Skin of body (tissue), 3 donors: ENCODE measurements at places on chromosomes 7 and 10. TPM values are rescaled to one million over a fixed set of nuclear protein-coding genes. Genes with fewer than 3 reads are reported as not detected.

DNA sequence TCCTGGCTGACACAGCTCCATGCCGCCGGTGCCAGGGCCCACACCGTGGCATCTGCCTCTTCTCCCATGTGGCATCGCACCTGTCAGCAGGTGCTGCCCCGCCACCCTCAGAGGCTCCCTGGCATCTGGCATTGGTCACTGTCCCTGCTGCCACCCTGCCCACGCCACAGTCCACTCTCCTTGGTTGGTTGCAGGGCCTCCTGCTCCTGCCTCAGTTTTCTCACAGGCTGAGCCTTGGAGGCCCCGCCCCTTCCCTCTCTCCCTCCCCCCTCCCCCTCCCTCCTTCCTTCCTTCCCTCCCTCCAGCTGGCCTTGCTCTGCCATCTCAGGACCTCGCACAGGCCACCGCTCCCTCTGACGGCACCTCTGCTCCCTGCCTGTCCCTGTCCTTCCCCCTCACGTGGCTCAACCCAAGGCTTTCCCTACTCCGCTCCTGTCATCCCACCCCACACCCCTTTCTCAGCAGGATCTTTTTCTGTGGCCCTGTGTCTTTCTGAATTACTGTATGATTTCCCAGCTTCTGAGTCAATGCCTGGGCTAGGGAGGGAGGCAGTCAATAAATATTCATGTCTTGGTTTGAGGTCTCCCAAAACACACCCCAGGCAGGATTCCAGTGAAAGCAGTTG, 87.4 kb downstream of the INPP5A start:
- DNase-seq = no peak

DNA sequence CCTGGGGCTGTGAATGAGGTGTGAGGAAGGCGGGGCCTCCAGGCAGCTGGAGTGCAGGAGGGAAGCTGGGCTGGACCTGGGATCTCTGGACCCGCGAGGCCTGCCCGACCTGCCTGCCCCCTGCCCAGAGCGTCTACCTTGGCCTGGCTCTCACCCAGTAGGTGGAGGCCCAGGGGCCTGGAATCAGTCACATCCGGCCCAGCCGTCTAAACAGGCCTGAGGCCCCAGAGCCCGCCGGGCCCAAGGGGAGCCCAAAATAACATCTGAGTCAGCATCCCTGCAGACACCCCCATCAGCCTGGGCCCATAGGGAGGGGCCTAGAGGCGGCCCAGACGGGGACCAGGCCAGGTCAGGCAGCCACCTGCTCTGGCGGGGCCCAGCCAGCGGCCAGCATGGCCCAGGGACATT, 15.1 kb upstream of the ELN start:
- DNase-seq = no peak

GRCh38 chr10:9076066-9076465, 1021.6 kb downstream of the GATA3 start:
- no peak for DNase-seq

GRCh38 chr7:21869785-21870402, 75.8 kb downstream of the CDCA7L start:
- no peak for DNase-seq

GRCh38 chr10:63005246-63005645, 127.9 kb upstream of the NRBF2 start:
- DNase-seq = no peak

DNA sequence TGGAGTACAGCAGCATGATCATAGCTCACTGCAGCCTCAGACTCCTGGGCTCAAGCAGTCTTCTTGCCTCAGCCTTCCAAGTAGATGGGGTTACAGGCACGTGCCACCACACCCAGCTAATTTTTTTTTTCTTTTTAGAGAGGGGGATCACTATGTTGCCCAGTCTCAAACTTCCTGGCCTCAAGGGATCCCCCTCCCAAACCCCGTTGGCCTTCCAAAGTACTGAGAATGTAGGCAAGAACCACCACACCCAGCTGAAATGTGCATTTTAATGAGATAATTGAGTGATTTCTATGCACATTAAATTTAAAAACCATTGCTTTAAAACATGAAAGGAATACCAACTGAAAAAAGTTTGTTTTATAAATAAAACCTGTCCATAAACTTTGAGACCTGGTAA, 25.6 kb downstream of the MARCHF5 start:
- no peak for DNase-seq

- no peak for DNase-seq
Observed at GRCh38 chr7:78125884-78126283, 327.3 kb downstream of the PHTF2 start.

GRCh38 chr10:121078672-121079102, 227.5 kb downstream of the WDR11 start:
- peak; percentile 20 for DNase-seq

DNA sequence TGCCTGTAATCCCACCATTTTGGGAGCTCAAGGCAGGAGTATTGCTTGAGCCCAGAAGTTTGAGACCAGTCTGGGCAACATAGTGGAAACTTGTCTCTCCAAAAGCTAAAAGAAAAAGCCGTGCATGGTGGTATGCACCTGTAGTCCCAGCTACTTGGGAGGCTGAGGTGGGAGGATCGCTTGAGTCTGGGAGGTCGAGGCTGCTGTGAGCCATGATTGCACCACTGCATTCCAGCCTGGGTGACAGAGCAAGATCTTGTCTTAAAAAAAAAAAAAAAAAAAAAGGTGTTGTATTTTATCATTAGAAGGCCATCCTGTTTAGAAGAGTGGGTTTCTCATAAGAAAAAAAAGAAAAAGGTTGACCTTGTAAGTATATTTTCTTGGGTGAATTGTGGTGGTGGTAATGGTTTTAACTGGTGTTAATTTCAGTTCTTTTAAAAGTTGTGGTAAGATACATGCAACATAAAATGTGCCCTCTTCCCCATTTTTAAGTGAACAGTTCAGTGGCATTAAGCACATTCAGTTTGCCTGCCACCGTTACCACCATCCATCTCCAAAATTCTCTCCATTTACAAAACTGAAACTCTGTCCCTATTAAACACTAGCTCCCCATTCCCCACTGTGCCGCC, 34.7 kb downstream of the GRIFIN start:
- no peak for DNase-seq

DNA sequence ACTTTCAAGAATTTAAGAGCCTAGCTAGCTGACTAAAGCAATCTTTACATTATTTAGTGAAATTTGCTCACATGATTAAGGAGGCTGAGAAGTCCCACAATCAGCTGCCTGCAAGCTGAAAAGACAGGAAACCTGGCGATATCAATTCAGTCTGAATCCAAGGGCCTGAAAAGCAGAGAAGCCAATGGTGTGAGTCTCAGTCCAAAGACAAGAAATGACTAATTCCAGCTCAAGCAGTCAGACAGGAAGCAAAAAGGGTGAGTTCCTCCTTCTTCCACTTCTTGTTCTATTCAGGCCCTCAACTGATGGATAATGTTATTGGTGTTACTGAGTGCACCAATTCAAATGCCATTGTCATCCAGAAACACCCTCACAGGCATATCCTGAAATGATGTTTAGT, 1231.6 kb upstream of the CELF2 start:
- DNase-seq = no peak

DNA sequence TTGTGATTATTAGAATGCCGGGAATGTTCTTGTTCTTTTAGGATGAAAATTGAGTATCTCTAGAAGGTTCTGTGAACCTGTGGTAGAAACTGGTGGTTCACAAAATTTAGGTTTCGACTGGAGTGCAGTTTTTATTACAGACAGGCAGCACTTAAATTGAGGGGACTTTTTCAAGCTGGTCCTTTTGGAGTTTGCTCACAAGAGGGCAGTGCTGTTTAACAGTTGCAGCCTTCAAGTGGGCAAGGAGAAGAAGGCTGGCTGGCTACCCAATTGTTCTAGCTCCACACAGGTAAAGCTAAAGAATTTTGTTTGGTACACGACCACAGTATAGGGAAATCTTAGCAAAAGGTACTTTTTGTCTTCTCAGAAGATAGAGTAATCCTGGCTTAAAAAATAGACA, 233.6 kb downstream of the SNX13 start:
- no peak for DNase-seq

DNA sequence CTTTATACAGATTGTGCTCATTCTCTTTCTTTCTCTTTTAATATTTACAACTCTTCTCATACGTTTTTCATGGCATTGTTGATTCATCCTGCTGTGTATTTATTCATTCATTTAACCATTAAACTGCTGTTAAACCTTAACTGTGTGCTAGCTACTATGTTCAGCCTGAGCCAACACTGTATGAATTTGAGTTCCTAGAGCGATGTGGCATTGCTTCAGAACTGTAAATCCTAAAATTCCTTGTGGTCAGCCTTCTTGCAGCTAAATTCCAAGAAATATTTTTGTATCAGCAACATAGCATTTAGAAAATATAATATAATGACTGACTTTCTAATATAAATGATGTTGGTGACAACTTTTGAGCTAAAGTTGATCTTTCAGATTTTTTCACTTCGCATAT, 184.7 kb upstream of the FZD1 start:
- DNase-seq = peak; percentile 6

- no peak for DNase-seq
Observed at GRCh38 chr7:36887233-36887632, 162.9 kb upstream of the AOAH start.

DNA sequence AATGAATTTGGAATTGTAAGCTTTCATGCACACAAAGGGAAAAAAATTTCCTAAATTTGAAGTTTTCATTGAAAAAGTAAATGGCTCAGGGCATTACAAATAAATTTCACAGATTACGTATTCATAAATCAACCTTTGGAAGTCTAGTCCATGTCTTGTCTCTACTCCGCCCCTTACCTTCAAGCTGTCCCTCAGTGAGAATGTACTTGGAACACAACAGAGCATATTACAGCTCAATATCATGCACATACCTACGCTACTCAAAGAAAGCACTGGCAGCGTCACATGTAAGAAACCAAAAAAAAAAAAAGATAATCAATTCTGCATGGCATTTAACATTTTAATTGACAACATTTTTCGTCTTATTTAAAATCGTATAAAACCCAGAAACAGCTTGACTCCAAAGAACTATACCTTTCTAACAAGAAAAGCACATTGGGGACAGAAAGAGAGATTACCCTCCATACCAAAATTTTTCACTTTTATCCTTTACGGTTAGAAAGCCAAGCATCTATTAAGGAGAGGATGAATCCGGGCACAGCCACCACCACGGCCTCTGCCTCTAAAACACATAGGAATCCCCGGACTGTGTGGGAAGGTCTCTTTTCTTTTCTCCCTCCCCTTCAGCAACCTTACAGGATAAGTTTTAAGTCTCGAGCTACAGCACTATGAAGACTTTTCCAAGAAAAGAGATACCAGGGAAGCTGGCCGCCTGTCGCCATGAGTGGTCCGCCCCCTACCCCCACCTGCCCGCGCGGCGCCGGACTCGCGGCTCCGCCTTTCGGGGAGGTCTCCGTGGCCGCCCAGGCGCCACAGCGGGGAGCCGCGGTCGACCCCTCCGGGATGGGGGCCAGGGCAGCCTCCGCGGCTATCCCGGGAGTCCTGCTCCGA, 1.1 kb downstream of the JMJD1C start:
- peak; percentile 45 for DNase-seq

GRCh38 chr7:150388709-150389531, 9.8 kb downstream of the ZNF775 start:
- DNase-seq = no peak

GRCh38 chr7:142908290-142908689, 22.7 kb upstream of the TRPV6 start:
- no peak for DNase-seq

The FLNC gene
- 106 TPM for total RNA-seq

The TLX1 gene
- total RNA-seq = not detected

The RADIL gene
- 2.2 TPM for total RNA-seq

The ALDH18A1 gene
- 61.0 TPM for total RNA-seq

The ZNF736 gene
- total RNA-seq = 22.1 TPM

The SMKR1 gene
- 0.20 TPM for total RNA-seq
